ENCODE measurements at places on chromosomes 7 and 10. TPM values are rescaled to one million over a fixed set of nuclear protein-coding genes. Genes with fewer than 3 reads are reported as not detected.
A peak's percentile ranks its signal among the peaks of the same experiment; 100 is the strongest.

The XRCC2 gene
- total RNA-seq: 0.48 TPM

The SPDYE2 gene
- 0.16 TPM for total RNA-seq

The SLC39A12 gene
- not detected for total RNA-seq

The GTPBP4 gene
- total RNA-seq: 14.6 TPM

The HTR5A gene
- total RNA-seq: not detected

The ZRANB1 gene
- 24.1 TPM for total RNA-seq

The POMZP3 gene
- 10.1 TPM for total RNA-seq

DNA sequence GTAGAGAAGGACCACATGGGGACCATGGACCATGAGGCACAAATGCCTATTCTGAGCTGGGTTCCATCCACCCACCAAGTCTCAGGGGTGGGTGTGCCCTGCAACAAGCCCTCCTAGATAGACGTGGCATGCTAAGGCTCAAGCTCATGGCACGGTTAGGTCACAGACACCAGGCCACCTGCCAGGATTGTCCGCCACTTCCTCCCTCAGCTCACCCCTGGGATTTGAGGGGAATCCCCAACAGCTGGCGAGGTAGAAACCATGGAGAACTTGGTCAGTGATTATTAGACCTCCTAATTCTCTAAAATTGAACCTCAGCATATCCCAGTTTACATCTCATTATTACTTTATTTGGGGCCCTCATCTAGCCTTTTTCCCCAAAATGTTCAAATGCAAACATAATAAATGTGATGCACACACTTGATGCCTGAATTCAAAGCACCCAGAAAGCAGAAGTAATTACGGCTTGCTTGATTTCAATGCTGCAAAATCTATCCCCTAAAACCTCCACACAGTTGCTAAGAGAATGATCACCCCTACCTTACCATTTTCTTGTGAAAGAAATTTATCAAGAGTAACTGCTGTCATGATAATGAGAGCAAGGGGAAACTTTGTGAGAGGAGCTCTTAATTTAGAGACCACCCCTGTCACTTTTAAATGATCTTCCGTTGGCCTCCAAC, 366.6 kb upstream of the PFKP start:
- no peak overlapping the region for H3K4me3 ChIP-seq
- no peaks in the 10 kb centered on the region for H3K4me1 ChIP-seq
- H3K36me3 ChIP-seq: no peaks in the 10 kb centered on the region
- DNase-seq: no peak
- H3K27me3 ChIP-seq: no peaks in the 10 kb centered on the region
- no peak overlapping the region for H3K27ac ChIP-seq

GRCh38 chr10:117096599-117097201, 41.4 kb downstream of the VAX1 start:
- no peak for DNase-seq
- no peaks in the 10 kb centered on the region for H3K36me3 ChIP-seq
- H3K27me3 ChIP-seq: no peaks in the 10 kb centered on the region
- no peak overlapping the region for H3K4me3 ChIP-seq

GRCh38 chr10:4822208-4822607, 3.8 kb upstream of the AKR1E2 start:
- peak overlapping the region; percentile 67 for H3K27ac ChIP-seq
- H3K4me3 ChIP-seq: no peak overlapping the region
- H3K27me3 ChIP-seq: no peaks in the 10 kb centered on the region
- H3K4me1 ChIP-seq: peaks cover 17% of the 10 kb centered on the region
- DNase-seq: no peak

DNA sequence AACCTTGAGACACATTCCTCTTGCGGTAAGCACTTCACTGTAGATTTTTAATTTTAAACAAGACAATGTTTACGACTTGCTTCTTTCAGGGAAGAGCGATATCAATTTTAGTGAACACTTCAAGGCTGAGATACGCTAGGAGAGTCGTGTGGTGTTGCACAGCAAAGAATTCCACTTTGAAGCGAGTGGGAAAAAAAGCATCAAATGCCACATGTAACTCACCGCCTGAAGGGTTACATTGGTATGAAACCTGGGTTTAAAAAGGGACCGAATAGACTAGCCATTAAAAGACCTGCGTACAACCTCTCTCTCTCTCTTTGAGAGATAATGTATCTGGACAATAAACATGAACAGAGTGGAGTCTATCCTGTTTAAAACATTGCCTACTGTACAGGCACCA, 68.8 kb upstream of the ATRNL1 start:
- H3K27ac ChIP-seq: no peak overlapping the region
- no peaks in the 10 kb centered on the region for H3K27me3 ChIP-seq
- H3K4me1 ChIP-seq: no peaks in the 10 kb centered on the region
- no peak overlapping the region for H3K4me3 ChIP-seq
- DNase-seq: no peak
- H3K36me3 ChIP-seq: no peaks in the 10 kb centered on the region

DNA sequence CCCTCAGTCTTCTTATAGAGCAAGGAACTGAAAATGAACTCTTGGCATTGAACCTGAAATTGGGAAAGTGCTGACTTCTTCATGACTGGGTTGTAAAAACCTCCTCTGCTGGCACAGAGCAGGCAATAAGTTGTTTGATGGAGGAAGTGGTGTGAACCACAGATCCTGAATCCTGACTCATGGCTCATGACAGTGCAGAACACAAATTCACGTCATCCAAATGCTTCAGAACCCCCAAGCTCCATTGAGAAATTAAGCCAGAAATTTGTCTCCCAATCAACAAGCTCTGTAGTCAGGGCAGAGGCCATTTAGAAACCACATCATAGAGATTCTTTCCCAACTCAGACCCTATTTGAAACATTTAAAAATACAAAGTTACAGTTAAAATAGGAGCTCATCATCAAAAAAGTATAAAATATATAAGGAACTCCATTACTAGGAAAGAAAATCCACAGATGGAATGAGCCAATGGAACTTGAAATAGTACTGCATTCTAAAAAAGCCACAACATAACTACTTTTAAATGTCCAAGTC, 10.3 kb upstream of the STK17A start:
- DNase-seq: peak; percentile 69
- H3K4me3 ChIP-seq: no peak overlapping the region
- H3K27me3 ChIP-seq: no peaks in the 10 kb centered on the region
- no peaks in the 10 kb centered on the region for H3K36me3 ChIP-seq
- H3K27ac ChIP-seq: no peak overlapping the region

DNA sequence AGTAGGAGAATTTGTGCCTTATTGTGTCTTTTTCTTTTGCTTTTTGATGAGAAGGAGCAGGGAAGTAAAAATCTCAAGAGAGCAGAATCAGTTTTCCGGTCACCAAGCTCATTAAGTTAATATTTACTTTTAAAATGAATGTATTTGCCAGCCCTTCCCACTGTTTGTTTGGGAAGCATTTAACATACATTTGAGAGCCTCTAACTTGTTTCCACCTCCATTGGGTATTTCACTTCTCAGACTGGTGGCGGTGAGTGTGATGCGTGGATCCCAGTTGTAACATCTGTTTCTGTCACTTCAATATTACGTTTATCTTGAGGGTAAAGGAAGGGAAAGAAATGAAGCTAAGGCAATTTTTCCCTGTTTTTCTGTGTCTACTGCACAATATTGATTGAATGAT, 22.8 kb downstream of the CDK14 start:
- no peaks in the 10 kb centered on the region for H3K4me1 ChIP-seq
- H3K4me3 ChIP-seq: no peak overlapping the region
- H3K27me3 ChIP-seq: no peaks in the 10 kb centered on the region
